NCI-H1092 treated with DMSO at 0.1 percent for 48 hours (cell line): ENCODE measurements at places on chromosomes 7 and 10.

GRCh38 chr10:121351540-121351939 is 246.7 kb downstream of the FGFR2 start:
- no peak for DNase-seq

- no peak for DNase-seq
Measured at GRCh38 chr7:55150709-55151451, 132.1 kb downstream of the EGFR start.

DNA sequence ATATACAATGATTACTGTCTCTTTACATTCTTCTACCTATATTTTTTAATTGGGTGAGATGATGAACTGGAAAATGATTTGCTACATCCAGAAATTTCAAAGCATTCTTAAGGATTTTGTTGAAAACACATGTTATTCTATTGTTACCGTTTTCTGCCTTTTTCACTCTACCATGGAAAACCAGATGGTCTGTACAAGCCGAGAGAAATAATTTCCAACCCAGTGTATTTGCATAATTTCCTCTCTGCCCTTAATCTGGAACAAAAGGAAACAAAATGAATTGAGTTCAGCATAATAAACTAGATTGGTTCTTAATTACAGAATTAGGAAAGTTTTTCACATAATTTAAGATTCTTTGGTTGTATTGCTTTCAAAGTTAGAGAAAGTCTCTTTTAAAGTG is 211.2 kb downstream of the CACNB2 start:
- DNase-seq: no peak

GRCh38 chr7:28685242-28685643 is 272.9 kb downstream of the TRIL start:
- no peak for DNase-seq

GRCh38 chr7:12080006-12080405 is 131.1 kb upstream of the TMEM106B start:
- no peak for DNase-seq

DNA sequence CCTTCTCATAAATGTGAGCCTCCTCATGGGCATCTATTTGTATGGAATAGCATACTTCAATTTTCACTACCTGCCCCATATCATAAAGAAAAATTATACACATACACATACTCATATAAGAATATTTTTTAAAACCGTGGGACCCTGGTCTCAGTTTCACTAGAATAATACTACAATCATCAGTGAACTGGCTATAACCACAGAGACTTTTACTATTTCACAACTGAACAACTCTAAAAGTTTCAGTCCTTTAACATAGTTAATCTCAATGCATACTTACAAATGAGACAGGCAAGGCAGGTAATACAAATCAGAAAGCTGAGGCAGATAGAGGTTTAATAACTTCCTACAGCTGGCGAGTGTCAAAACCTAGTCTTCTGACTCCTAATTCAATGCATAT is 83.1 kb downstream of the LRRN3 start:
- no peak for DNase-seq

- DNase-seq: no peak
Measured at GRCh38 chr10:131946880-131947279, 34.8 kb downstream of the BNIP3 start.

DNA sequence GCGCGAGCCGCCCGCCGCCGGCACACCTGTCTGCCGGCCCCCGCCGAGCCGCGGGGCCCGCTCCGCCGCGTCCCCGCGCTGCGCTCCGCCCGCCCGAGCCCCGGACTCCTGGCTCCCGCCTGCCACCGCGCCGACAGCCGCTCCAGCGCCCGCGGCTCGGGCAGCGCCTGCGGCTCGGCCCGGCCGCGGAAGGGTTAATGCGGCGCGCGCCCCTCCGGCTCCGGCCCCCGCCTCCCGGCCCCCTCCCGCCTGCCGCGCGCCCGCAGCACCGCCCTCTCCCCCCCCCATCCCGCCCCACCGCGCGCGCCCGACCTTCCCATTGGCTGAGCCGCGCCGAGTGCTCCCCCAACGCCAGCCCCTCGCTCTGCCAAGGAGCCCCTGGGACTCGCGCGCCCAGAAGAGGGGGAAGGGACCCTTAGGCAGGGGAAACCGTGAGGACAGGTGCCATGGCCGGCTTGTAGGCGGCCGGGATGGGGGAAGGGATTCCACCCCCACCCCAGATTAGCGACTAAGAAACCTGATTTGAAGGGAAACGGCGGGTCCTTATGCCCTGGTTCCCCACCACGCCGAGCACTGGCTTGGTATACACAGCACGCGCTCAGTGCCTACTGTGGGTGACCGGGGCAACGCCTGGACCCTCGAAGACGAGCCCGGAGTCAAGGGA is at the start of gene KCNH2:
KCNH2 (minus strand) TSS at position 196 of the 664 bp plus-strand sequence. CDS start 408 bp downstream, outside the sequence.
- peak; percentile 95 for DNase-seq

GRCh38 chr7:129163875-129164544 is 19.5 kb downstream of the TSPAN33 start:
- DNase-seq: peak; percentile 40

DNA sequence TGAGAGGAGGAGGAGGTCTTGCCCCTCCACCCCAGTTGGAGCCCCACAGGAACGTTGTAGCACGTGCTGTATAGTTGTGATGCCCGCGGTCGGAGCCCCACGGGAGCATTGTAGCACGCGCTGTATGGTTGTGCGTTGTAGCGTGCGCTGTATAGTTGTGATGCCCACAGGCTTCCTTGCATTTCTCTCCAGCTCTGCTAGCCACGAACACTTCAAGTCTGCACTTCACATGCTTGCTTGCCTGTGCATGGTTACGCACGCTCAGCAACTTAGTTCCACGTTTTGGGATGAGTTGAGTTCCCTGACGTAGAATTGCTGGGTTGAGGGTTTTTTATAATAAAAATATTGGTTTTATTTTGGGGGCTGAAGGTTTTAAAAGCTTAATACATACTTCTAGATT is 41.6 kb downstream of the DNAJB6 start:
- no peak for DNase-seq

DNA sequence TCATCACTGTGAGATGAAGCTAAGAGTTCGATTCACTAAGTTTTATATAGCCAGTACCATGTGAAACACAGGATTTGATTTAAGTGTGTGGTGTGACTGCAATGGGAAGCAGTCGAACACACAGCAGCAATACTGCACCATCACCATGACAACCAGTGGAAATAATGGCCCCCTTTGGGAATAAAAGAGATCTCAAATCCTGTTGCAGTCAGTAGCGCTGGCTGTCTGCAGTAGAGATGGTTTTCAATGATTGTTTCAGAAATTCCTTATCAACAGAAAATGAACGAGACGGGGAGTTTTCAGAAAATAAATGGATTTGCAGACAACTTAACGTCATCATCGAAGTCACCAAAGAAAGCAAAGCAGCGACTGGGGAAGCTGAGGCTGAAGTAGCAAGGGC is 91.0 kb downstream of the PTPRE start:
- DNase-seq: no peak

DNA sequence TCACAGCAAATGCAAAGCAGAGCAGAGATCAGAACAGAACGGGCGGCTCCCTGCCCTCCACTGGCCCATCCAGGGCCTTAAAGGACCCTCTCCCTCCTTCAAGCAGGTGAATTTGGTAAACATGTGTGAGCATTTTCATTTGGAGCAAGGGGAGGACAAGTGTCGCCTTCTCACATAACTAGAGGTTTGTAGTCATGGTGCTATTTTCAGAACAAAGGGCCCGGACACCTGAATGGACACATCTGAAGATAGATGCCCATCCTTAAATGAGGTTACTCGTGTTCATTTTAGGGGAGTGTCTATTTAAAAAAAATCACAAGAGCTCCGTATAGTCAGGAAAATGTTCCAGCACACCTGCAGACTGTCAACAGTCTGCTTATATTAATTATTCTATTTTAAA is 153.8 kb downstream of the PRKCQ start:
- DNase-seq: no peak

- DNase-seq: no peak
Measured at GRCh38 chr7:49367072-49367471, 406.4 kb upstream of the VWC2 start.

DNA sequence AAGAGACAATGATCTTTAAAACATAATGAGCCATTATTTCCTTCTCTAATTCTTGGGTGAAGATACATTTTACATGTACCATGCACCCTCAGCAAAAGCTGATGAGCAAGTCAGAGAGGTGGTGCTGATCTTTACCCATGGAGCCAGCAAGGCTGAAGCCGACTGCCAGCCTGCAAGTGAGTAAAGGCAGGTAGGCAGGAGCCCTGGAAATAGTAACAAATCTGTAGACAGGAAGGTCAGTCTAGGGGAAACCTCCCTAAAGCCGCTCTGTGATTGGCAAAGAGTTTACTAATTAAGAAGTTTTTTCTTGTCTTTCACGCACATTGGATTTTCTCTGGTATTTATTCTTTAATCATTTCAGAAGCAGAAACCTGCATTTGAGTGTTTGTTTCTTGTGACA is 67.9 kb downstream of the PRKCQ start:
- no peak for DNase-seq
